Hematopoietic multipotent progenitor cell treated with erythropoietin and hydrocortisone succinate and interleukin-3 and kit ligand, for 6 days (in vitro differentiated cells): ENCODE measurements at places on chromosomes 1 and 21.
A peak's percentile ranks its signal among the peaks of the same experiment; 100 is the strongest.

GRCh38 chr1:61282387-61282786 lies 200.0 kb downstream of the NFIA start:
- no peak for DNase-seq

DNA sequence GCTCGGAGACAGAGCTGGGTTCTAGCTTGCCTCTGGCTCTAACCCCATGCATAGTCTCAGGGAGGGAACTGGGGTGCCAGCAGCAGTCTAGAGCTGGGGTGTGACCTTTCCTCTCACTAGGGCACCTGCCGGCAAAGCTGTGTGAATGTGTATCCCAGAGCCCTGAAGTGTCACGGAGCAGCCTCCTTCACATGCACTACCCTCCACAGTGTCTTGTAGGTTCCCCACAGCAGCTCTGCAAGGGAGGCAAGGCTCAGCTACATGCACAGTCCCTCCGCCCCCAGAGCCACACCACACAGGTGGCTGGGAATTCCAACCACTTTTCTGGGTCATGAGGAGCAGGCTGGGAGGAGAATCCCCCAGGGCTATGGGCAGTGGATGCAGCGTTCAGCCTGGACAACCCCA lies 7.7 kb upstream of the HPCA start:
- DNase-seq: no peak

DNA sequence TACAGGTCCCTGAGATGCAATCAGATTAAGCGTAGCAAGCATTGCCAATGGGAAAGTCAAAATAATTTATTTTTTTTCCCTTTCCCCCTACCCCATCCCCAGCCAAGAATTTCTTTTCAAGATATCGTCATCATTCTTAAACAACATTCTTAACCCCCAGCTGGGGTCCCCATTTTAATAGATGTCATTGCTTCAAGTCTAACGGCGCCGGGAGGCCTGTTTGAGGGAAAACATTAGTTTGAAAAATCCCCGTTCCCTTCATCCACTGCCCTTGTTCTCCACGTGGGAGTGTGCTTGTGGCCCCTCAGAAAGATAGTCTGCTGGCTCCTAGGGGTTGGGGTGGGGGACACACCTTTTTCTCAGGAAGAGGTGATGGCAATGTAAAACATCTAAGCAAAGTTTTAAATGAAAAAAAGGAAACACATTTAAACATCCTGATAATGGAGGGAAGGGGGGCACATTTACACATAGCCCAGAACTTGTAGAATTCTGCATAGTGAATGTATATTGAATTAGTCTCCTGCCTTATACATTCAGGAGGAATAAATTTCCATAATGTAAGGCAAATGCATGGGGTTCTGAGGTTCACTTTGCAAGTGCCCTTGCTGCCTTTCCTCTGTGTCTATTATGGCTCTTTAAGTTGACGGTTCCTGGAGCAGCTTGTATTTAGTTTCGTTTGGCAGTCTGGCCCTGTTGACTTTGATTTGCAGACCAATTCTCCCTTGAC lies 6.8 kb downstream of the TRNP1 start:
- no peak for DNase-seq

- peak; percentile 90 for DNase-seq
These were observed 9.8 kb downstream of the LGR6 start for GRCh38 chr1:202203238-202204039.

DNA sequence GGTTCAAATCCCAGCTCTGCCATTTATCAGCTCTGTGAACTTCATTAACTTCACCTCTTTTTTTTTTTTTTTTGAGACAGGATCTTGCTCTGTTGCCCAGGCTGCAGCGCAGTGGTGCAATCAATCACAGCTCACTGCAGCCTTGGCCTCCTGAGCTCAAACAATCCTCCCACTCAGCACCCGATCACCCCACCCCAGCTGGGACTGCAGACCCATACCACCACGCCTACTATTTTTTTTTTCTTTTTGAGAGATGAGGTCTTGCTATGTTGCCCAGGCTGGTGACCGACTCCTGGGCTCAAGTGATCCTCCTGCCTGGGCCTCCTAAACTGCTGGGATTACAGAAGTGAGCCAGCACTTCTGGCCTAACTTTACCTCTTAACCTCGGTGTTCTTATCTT lies 2.2 kb upstream of the TRIT1 start:
- DNase-seq: no peak
